Stimulated activated CD4-positive, alpha-beta T cell treated with anti-CD3 and anti-CD28 coated beads, Interleukin-1b, Interleukin-23, amount 100 ng/mL, for 1 hour (primary cell): ENCODE measurements at places on chromosomes 11 and 22.

DNA sequence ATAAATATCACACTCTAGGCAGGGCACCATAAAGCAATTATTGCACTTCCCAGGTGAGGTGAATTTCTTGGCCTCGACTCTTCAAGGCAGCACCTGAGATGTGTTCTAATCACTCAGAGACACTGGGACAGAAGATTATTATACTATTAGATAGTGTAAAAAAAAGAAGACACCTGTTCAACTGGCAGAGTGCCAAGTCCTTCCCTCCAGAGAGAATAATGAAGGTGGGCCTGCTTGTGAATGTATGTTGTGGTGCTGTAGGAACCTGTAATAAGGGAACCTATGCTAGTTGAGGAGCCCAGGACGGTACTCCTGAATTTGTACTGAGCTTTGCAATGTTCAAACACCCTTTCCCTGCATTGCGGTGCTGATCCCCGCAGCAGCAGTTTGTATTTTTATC, 107.5 kb downstream of the NXPE2 start:
- no peak for DNase-seq

GRCh38 chr11:93497596-93497995, 45.6 kb downstream of the SMCO4 start:
- DNase-seq, result no peak

DNA sequence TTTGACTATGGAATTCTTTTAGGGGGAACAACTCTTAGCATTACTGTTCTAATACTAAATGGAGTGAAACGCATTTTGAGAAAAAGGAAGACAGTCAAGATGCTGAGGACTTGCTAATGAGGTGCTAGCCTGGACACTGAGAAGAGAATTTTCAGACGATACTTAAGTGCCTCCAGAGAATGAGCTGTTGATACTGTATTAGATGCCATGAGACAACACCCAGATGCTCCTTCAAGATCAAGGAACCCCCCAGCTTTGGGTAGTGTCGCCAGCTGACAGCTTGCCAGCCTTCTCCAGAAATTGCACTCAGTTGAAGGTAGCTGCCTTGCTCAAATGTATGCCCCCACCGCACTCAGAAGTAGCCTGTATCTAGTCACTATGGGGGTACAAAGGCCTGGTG, 52.5 kb upstream of the SLC36A4 start:
- DNase-seq, result no peak

DNA sequence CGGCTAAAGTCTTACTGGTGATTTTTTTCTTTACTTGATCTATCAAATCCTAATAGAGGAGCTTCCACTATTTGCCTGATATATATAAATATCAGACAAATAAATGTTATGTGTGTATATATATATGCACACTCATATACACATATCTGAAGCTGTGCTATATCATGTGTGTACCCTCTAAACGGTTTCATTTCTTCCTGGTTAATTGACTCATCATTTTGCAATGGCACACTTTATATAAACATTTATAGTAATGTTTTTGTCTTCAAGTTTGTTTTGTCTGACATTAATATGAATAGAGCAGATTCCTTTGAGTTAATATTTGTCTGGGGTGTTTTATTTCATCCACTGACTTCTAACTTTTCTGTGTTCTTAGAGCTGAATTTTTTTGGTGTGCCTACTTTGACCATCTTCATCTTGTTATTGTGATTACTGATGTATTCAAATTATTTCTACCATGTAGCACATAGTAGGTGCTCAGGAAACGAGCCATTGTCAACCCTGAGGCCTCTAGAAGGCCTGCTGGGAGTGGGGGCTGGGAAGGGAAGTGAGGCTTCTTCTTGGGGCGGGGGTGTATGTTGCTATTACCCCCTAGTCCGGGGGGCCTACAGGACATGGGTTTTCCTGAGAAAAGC, 82.6 kb downstream of the LRRC32 start:
- no peak for DNase-seq

DNA sequence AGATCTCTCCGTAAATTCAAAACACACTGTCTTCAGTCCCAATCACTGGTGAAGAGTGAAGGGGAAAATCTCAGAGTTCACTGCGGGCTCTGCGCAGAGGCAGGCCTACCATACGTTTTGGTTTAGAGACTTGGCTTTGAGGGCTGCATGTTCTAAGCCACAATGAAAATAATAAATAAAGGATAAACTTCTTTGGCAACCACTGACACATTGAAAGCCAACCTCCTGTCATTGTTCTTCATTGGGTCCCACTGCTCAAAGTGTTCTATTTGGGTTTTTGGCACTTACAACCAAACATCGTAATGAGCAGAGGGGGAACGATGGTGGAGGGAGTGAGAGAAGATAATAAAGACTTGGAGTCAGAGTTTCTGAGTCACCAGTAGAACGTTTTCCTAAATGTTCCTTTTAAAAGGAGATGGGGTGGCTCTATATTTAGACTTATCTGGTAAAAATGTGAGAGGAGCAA, 472.9 kb downstream of the SOX6 start:
- DNase-seq, result no peak

- no peak for DNase-seq
Observed at GRCh38 chr11:8531982-8532381, 62.0 kb downstream of the STK33 start.

DNA sequence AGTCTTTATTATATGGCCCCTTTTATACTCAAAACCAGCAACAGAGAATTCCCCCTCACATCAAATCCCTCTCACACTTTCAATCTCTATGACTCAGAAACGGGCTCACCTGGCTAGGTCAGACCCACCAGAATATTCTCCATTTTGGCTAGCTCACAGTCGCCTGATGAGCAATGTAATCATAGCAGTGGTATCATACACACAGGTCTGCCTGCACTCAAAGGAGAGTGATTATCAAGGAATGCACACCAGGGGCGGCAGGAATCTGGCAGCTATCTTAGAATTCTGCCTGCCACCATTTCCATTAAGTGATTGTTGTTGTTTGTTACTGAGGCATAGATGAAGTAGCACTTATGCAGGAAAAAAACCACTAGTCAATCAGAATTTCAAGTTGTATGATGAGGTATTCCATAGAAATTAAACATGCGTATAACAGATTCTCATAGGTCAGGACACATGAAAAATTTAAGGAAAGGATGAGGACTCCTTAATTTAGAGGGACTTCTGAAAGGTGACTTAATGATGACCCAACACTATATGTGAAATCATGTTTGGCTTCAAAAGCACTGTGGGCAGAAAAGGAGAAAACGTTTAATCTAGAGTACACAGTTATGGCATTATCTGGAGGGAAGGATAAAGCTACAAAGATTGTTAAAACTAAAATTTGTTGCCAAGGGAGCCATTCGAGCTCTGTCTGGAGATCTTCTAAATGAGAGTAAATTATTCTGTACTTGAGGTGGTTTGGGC, 185.8 kb upstream of the DDI1 start:
- DNase-seq, result no peak

DNA sequence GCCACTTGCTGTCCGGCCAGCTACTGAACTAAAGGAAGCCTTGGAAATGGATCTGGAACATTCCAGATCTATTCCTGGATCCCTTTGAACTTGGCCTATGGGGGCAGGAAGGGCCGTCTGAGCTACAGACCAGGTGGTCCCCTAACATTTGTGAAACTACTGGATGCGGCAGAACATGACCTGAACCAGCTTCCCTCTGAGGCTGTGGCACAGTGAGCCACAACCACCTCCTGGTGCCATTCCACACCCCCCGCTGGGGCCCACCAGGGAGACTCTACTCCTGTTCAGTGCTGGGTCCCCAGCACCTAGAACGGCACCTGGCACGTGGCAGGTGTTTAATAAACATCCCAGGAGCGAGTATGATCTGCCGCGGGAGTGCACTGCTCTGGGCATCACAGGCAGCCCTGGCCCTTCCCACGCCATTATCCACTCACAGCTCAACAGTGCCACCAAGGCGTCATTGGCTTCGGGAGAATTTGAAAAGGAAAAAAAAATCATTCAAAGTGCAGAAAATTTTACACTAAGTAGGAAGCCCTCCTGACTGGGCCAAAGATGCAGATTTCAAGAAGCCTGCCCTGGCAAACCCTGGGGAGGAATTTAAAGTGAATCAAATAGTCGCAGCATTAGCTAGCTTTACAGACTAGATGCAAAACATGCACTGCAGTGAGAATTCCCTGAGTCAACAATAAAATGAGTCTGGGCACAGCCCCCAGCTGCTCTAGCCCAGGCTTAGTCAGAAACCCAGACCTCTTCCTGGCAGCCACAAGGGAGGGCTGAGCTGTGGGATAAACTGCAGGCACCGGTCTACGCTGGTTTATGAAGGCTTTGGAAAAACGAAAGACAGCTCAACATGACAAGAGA, 14.3 kb upstream of the EFCAB6 start:
- no peak for DNase-seq

DNA sequence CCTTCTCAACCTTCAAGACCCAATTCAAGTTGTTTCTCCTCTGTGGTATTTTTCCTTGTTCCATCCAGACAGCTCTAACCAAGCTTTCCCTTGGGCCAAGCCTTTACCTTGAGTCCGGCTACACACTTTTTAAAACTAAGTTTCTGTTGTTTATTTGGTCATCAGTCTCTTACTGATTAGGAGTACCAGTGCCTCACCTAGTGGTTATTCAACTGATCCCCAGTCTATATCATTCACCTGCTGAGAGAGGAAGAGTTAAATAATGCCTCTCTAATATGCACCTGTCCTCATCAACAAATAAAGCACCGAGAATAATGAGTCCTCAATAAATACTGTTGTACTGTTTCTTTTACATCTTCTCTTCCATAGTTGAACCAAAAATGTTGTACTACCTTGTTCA, 160.8 kb downstream of the MSANTD4 start:
- DNase-seq, result no peak

DNA sequence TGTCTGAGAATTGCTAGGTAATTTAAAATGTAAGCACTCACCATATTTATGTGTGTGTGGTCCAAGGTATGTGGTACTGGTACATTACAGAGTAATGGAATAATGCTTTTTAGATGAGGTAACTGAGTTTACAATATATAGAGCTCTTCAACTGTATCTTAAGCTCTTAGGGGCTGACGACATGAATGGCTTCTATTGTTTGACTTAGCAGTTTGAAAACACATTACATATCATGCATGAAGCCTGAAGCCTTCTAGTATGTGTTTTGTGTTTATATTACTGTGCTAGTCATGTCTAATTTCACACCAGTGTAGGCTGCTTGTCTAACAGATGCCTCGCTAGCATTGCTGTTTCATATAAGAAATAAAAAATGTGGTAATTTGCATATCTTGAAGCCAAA, 37.2 kb downstream of the GAS2 start:
- no peak for DNase-seq

DNA sequence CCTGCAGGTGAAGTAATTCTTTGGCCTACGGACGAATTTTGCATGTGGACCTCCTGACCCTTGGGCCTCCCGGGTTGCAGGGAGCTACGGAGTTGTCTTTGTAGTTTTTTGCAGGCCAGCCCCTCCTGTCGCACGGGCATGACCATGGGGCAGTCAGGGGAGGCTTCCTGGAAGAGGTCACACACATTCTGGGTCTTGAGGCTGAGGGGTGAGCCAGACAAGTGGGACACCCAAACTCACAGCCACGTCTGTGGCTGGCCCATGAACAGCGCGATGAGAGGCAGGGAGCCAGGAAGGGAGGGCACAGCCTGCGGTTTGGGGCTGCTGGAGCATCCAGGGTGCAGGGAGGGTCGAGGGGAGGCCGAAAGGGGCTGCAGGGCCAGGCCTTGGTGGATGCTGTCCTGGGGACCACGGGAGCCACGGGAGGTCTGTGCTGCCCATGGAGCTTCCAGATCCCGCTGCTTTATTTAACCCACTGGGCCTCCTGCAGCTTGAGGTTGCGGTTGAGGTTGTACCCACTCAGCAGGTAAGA, 78.9 kb downstream of the FBLN1 start:
- no peak for DNase-seq

- no peak for DNase-seq
Observed at GRCh38 chr11:119991669-119992068, 146.2 kb downstream of the TRIM29 start.

DNA sequence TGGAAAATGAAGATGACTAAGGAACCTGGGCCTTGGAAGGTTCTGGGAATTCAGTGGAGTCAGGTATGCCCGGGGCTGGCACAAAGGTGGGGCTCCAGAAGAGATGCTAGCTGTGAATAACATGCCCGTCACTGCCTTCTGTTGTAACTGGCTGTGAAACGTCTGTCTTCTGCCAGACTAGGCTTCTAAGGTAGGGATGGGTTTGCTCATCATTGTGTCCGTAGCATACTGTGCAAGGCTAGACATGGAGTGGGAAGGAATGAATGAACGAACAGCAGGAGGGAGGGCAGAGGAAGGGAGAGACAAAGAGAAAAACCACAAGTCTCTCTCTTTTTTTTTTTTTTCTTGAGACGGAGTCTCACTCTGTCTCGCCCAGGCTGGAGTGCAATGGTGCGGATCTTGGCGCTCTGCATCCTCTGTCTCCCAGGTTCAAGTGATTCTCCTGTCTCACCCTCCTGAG, 327.4 kb downstream of the MN1 start:
- DNase-seq, result no peak
